ENCODE measurements at places on chromosomes 16 and 17. TPM values are rescaled to one million over a fixed set of nuclear protein-coding genes. Genes with fewer than 3 reads are reported as not detected.

Gene ATP2A3
- 4.0 TPM for total RNA-seq

GRCh38 chr17:32518646-32519227, 31.9 kb downstream of the CDK5R1 start:
- DNase-seq: no peak

DNA sequence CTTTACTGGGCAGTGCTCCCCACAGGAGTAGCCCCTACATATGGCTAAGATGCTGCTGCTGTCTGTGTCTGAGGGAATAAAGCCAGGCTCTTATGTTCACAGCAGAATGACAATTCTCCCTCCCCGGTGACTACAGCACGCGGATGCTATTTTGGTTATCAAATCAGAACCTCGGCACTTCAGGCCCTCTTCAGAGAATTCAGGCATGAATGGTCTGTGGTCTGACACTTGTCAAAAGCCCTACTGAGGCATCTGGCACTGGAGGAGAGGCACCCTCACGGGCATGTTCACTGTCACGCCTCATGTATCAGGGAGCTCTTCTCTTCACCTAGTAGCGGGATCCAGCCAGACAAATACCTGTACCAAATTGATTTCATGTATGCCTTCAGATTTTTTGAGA, 30.4 kb downstream of the KIAA0513 start:
- DNase-seq: no peak

- no peak for DNase-seq
Measured at GRCh38 chr16:2779151-2779920, 2.3 kb upstream of the ELOB start.

Gene NOXO1
- 0.40 TPM for total RNA-seq

- no peak for DNase-seq
Measured at GRCh38 chr16:56274369-56274768, 83.1 kb downstream of the GNAO1 start.

Gene AHSP
- total RNA-seq: 114 TPM

DNA sequence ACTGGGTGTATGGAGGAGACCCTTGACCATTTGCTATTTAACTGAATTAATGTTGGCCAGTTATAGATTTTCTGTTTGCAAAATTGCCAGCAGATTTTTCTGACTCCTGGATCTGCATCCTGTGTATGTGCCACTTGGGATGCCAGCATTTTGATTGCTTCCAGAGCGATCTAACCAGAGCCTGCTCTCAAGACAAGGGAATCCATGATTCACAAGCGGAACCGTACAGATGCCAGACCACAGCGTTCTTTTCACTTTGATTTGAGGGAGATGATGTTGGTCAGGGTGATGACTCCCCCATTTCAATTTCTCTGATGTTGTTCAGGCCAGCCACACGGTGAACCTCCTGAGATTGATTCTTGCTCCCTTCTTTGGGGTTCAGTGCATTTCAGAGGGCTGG, 228.7 kb downstream of the CDH13 start:
- DNase-seq: no peak

Gene SCN4A
- 0.28 TPM for total RNA-seq

DNA sequence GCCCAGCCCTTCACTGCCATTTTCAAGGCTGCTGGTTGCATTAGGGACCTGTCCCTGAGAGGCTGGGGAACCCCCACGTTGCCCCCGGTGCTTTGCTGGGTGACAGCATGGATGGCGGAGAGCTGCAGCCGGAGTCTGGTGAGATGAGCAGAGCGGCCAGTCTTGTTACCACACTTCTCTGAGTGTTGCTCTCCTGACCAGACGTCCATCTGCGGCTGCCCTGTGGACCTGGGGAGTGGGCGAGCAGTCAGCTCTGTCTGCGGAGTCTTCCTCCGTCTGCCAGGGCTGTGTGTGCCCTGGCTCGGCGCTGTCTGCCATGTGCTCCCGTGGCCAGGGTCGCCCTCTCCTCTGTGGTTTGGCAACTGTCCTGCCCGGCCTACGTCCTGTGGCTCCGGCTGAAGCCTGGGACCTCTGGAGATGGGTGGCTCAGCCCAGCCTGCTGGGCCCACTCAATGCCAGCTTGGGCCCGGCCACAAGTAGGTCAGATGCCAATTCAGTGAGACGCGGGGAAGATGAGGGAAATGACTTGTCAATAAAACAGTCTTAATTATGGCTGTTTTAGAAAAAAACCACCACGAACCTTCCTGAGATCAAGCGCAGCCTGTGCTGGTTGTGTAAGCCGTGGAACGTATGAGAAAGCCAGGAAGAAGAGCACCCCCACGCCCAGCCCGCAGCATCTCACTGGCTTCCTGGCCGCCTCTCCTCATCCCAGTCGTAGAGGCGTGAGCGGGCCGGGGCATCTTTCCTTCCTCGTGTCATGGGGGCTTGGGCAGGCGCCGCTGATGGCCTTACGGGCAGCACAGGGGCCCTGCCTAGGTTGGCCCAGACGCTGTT, 7.9 kb downstream of the KCTD5 start:
- no peak for DNase-seq

Data from spinal cord (tissue), 10 donors.